ENCODE measurements at places on chromosomes 2 and 18.
A peak's percentile ranks its signal among the peaks of the same experiment; 100 is the strongest.

DNA sequence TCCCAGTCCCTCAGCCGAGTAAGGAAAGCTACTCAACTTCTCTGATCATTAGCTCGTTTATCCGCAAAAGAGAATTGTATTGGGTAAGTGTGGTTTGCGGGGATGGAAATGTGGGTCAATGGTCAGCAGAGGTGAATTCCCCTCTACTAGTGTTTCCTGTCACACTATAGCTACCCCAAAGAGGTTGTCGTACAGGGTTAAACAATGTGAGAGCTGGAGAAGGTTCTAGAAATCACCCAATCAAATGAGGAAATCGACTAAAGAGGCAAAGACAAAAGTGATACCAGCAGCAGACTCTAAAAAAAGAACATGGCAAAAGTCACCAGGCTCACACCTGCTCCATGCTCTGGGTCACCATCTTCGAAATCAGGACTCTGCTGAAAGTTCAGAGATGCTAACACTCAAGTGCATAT, 144.7 kb upstream of the ITGA4 start:
- DNase-seq = peak; percentile 66

DNA sequence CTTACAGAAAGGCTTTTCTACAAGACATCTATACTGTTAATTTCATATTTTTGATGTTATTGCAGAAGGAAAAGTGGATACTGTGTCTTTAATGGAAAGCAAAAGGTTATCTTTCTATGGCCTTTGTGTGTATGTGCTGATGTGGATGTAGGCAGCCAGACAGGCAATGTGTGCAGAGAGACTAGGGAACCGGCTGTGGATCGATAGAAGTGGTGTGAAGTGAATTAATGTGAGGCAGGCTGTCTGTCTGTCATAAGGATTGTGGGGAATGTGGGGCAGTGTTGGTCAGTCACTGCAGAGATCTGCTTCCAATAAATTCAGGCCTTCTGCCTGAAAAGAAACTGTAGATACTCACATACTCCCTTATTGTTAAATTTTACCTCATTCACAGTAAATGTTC, 156.7 kb downstream of the WDR7 start:
- DNase-seq = no peak

DNA sequence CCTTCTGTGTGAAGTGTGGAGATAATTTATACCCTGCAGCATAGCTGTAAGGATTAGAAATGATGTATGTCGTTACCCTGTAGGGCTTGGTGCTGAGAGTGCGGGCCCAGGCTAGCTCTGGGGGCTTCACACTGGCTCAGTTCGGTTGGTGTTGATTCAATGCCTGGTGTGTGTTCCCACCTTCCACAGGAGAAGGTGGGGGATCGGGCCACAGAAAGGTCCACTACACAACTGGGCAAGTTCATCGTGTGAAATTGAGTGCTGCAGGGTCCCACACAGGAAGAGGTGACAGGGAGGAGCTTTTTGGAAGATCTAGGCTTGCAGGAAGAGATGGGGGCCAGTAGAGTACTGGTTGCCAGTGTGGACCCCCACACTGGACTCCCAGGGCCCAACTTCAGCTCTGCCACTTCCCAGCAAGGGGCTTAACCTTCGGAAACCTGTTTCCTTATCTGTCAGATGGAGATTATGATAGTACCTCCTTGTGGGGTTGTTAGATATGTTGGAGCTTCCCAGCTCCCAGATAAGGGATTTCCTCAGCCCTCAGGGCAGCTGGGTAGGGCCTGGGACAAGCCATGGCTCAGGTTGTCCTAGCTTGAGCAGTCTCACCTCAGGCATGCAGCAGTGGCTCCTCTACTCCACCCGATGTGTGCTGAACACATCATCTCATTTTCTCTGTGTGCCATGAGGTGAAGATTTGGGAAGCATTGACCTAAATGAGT, 71.5 kb downstream of the TMEM247 start:
- no peak for DNase-seq

GRCh38 chr2:143398781-143399180, 269.6 kb downstream of the ARHGAP15 start:
- no peak for DNase-seq

DNA sequence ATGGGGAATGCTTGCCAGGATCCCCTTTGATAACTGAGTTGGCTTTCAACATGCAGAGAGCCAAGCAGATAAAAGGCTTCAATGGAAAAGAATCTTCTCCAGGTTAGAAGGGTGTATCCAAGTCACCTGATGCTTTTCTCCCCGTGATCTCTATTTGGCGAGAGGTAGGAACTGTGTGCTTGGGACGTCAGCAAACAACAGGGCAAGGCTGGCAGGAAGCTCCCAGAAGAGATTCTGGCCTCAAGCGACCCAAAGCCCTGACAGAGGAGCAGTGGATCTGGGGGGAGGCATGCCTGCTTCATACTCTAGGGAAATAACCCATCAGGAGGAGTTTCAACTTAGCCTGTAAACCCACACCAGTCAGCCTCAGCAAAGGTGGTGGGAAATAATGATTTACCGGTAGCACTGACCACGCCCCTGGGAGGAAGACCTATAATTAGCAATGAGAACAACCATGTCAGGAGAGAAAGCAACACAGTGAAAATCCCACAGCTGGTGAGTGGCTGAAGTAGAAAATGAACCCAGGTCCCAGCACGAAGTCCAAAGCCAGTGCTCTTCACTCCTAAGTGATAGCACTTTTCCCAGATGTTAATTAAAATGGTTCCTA, 76.3 kb upstream of the SEC11C start:
- DNase-seq = no peak

GRCh38 chr2:231362555-231363184, 32.8 kb upstream of the B3GNT7 start:
- no peak for DNase-seq

- no peak for DNase-seq
Measured at GRCh38 chr2:62803961-62804360, 98.4 kb downstream of the EHBP1 start.

- no peak for DNase-seq
Measured at GRCh38 chr2:121287146-121287798, 2.3 kb upstream of the TFCP2L1 start.
